ENCODE measurements at places on chromosomes 12 and 14.

DNA sequence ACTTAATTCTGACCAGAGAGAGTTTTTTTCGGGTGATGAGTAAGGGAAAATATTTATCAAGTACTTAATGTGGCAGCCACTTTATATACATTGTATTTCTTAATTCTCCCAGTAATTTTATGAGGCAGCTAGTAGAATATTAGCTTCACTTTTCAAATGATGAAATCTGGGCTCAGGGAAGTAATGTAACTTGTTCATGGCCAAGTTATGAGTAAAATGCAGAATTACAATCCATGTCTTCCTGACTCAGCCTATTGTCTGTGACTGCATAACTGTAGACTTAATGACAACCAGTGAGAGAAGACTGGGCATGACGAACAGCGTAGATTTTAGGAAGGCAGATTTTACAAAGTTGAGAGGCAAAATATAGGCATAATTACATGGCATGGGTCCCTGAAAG is 106.7 kb upstream of the MIS18BP1 start:
- no peak for DNase-seq

DNA sequence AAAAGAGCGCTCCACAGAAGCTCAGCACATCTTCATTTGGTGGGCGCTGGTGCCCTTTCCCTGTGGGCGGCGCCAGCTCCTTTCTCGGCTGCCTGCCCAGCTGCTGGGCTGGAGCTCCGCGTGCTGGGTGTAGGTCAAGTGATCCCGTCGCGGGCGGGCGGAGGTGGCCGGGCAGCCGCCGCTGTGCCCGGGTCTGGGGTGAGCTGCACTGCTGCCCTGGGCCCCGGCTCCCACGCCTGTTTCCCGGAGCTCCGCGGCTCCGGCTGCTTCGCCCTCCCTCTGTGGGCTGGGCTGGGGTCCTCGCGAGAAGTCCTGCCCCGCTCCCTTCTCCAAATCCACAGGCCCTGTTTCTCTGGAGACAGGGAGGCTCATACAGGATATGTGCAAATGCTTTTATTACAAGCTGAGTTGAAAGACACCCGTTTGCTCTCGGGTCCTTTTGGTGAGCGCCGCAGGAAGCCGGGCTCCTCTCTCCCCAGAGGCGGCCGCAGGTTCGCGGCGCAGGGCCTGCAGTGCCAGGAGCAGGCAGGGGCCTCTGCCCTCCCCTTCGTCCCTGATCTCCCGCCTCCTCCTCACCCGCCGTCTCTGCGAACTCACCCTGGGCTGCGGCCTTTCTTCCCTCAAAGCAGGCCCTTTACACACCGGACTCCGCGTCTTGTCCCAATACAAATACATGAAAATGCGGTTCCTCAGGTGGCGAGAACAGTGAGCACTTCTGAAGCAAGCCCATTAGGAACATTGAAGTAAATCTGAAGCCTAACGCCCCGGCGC is 67.8 kb upstream of the CAPRIN2 start:
- peak; percentile 45 for DNase-seq

DNA sequence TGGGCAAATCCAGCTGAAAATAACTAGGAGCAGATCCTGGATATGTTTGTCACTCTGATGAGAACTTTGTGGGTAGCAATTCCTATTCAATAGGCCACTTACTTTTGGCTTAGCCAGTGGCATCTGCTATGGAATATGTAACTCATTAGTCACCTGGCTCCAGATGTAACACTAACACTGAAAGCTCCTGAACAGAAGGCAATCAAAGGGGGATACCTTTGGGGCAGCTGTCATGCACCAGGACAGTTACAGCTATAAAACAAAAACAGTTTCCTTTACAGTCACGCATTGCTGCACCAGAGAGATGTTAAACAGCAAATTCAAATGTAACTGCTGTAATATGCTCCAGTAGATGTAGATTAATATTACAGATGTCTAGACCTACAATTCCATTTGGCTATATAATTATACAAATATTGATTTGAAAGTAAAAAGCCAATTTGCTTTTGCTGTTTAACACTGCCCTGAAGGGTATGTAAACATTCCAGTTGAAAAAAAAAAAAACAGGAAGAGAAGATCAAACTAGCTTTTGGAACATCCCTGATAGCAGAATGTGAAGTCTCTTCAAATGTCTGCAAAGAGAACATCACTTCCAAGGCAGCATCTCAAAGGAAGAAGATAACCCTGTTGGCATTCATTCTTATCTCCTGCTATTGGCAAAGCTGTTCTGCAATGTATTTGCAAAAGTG is 18.4 kb downstream of the RACGAP1 start:
- no peak for DNase-seq

DNA sequence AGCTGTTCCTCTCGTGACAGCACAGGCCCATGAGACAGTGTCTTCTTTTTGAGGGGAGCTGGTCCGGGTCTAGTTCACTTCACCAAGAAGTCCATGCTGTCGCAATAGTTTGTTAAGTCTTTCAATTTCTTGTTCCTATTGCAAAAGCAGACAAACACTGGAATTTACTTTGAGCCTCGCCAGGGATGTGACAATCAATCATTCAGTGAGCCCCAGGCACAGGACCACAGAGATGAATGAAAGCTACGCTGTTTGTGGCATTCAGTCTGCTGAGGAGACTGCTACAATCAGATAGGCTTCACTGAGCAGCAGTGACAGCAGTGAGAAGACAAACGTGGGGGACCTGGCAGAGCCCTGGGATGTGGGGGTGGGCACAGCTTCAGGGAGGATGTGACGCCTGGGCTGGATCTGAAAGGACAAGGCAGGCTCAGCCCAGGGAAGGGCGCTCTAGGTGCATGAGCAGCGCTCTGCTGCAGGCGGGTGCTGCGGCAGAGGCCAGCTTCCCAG is 35.5 kb downstream of the TCTN1 start:
- DNase-seq = no peak

GRCh38 chr14:71348394-71348793 is 441.1 kb downstream of the PCNX1 start:
- DNase-seq = no peak

- no peak for DNase-seq
Observed at GRCh38 chr12:75984577-75985182, 46.9 kb downstream of the PHLDA1 start.

DNA sequence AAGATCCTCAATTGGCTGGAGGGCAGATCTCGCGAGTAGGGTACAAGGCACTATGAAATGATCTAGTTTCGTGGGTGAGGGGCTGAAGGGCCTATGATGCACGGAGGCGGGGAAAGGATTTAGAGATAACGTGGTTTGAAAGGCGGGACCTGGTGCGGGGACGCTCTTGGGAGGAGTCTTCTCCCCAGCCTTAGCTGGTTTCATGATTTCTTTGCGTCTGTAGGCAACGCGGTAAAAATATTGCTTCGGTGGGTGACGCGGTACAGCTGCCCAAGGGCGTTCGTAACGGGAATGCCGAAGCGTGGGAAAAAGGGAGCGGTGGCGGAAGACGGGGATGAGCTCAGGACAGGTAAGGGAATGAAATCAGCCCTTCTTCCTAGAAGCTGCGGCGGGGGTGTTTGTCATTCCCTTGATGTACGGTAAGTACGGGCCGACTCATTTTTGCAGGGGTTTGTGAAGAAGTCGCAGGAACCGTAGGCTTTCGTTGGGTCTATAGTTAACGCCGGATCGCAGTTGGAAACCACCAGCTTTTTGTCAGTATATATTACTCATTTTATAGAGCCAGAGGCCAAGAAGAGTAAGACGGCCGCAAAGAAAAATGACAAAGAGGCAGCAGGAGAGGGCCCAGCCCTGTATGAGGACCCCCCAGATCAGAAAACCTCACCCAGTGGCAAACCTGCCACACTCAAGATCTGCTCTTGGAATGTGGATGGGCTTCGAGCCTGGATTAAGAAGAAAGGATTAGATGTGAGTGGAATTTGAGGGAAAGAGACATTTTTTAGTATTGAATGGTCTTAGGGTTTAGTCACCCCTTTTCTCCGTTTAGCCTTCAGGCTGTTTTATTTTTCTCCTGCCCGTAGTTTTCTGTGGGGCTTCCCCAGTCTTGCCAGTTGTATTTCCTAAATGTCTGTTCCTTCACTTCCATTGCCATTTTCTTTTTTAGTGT is 602 bp downstream of the APEX1 start:
- no peak for DNase-seq

DNA sequence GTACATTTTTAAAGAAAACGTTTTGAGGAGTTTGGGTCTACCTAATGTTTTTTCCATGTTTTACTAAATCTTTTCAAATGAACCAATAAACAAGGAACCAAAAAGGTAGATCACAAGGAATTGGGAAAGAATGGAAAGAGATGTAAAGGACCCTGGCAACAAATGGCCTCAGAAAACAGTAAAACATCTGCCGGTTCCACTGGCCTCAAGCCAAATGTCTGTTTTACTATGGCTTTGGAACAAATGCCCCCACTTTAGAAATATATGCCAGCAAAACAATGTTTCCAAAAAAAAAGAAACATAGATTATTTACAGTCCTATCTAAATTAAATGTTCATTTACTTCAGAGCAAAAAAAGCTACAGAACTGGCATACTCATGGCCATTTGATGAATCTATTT is 3.0 kb downstream of the TRMT5 start:
- DNase-seq = no peak

DNA sequence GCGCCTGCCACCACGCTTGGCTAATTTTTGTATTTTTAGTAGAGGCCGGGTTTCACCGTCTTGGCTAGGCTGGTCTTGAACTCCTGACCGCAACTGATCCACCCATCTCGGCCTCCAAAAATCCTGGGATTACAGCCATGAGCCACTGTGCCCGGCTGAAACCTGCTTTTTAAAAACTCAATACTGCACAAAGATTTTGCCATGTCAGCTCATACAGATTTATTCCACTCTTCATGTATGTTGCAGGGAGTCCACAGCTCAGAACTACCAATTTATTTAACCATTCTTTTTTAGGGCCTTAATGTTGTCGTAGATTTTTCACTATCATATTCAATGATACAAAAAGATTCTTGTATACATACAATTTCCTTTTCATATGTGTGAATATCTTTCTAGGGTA is 20.0 kb downstream of the ZCCHC8 start:
- no peak for DNase-seq

- no peak for DNase-seq
Observed at GRCh38 chr14:52735921-52736489, 6.0 kb downstream of the STYX start.

DNA sequence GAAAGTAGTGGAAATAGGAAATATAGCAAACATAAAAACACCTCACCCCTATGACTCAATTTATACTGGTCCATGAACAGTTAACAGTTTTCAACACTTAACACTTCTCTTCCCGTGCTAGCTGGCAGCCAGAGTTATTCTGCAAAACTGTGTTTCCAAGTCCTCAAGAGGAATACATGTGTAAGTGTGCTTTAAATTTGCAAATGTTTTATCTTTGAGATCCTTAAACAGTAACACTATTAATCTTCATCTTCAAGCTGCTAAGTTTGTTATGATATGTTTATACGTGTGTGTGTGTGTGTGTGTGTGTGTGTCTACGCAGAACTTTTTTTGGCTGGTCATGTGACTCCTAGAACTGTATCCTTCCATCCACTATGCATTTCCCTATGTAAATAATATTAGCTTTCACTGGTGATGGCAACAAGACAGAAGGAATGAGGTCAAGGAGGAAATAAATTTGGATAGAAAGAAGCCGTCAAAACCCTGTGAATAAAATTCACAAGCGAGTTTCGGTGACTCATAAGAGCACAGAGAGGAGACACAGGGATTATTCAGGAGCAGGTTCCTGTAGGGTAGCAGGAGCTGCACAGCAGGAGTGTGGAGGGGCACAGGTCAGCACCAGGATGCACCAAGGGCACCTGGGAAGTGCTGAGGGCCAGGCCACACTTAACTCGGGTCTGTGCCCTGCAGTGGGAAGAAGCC is 105.9 kb upstream of the ETV6 start:
- no peak for DNase-seq

GRCh38 chr12:132131952-132132351 is 12.2 kb downstream of the DDX51 start:
- no peak for DNase-seq

DNA sequence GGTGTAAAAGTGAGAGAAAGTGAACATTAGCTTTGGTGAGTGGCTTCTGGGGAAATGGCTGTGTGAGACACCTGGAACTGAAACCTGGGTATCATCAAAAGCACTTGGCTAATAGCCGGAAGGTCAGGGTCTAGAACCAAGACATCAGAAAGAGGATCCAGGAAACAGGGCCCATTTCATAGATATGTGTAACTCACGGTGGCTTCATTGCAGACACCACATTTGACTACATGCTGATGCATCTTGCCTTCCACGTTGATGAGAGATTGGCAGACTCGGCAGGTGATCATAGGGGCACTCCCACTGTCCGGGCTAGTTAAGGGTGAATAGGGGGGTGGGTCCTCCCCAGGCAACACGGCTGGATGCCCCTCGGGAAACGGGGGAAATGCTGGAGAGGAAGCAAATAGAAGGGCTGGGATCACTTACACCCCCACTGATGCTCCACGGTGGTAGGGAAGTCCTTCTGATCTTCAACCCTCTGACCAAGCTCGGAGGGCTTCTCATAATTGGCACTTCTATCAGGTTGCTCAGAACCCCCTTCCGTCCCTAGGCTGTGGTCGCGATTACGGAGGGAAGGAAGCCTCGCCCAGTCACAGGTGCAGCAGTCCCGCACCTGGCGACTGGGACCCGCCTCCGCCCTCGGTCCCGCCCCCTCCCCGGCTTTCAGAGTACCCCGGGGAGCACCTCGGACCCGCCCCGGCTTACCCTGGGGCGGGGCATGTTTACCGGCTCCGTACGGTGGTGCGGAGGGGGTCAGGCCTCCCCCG is 593 bp downstream of the PIP4P1 start:
- DNase-seq = peak; percentile 31

DNA sequence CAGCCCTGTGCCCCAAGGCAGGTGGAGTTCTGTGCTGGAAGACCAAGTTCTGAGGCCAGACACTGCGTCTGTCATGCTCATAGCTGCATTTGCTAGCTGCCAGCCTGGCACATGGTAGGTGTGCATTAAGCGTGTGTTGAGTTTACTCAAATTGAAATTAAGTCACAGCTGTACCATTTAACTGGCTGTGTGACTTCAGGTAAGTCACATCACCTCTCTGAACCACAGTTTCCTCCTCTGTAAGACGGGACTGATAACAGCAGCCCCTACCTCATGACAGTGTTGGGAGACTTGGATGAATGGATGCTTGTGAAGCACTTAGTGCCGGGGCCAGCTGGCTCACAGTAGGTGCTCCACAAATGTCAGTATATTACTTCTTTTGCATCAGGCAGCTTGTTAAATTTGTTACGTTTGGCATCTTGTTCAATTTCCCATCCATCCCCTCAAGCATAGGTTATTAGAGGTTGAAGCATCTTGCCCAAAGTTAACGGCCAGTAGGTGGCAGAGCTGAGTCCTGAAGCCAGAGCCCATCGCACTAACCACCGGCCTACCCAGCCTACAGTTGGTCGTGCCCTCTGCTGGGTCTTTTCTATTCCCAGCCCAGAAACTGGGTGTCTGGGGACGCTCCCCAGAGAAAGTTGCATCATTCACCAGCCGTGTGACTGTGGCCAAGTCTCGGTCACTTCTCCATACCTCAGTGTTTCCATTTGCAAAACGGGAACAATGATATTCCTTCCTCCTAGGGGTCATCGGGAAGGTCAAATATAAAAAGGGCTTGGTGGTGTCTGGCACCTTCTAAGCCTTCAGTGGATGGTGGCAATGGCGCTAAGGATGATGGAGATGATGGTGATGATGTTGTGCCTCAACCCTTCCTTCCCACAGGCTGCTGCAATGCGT is 4.5 kb downstream of the DAO start:
- DNase-seq = no peak

- no peak for DNase-seq
Observed at GRCh38 chr12:65895759-65896656, 71.7 kb downstream of the HMGA2 start.

- no peak for DNase-seq
Observed at GRCh38 chr14:53902307-53902706, 54.3 kb downstream of the BMP4 start.
